ENCODE measurements at places on chromosomes 11 and 22.
A peak's percentile ranks its signal among the peaks of the same experiment; 100 is the strongest.

GRCh38 chr11:73431396-73431795 lies 55.2 kb downstream of the RELT start:
- DNase-seq: no peak

DNA sequence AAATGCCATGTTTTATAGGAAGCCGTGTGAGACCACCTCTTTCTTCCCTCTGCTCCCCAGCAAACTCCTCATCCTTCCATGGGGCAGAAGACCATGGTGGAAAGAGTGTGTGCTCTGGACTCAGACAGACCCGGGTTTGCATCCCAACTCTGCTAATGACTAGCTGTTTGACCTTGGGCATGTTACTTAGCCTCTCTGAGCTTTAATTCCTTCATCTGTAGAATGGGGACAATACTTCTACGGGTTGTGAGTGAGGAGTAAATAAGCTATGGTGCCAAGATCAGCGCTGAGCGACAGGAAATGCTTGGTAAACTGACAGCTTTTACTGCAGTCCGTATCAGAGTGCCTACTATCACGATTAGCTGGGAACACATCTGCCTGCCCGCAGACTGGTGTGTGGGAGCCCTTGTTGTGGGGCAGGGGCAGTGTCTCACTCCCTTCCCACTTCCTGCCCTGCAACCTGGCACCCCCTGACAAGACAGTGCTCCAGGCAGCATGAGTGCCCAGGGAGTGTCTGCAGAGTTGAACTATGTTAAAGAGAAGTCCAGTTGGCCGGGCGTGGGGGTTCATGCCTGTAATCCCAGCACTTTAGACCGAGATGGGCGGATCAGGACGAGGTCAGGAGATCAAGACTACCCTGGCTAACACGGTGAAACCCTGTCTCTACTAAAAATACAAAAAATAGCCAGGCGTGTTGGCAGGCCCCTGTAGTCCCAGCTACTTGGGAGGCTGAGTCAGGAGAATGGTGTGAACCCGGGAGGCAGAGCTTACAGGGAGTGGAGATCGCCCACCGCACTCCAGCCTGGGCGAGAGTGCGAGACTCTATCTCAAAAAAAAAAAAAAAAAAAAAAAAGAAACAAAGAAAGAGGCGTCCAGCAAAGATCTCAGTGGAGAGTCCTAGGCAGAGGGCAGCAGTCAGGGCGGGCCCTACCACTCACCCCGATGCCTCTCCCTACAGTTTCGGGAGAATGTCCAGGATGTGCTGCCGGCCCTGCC lies 2.2 kb downstream of the SEC14L2 start:
- DNase-seq: no peak

DNA sequence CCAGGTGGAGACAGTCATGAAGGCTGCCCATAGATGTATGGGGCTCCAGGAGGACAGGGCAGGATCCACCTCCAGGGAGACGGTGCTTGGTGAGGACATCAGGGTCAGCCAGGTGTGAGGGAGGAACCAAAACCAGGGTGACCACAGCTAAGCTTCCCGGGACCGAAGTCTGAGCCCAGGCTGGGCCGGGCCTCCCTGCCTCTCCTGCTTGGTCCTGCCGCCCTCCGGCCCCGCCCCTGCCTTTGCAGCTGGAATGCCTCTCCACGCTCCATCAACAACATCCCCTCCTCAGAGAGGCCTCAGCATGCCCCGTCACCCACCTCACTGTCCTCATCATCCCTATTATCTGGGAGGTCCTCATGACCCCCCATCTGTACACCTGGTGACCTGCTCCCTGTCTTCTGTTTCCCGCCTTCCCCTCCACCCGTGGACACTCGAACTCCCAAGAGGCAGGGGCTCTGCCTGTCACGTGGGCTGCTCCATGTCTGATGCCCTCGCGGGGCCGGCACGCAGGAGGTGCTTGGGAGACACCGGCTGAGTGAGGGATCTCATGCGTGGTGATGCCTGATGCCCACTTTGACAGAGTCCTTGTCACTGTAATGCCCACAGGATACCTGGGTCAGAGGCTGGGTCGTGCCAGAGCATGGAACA lies 59.4 kb downstream of the RTL6 start:
- DNase-seq: no peak

DNA sequence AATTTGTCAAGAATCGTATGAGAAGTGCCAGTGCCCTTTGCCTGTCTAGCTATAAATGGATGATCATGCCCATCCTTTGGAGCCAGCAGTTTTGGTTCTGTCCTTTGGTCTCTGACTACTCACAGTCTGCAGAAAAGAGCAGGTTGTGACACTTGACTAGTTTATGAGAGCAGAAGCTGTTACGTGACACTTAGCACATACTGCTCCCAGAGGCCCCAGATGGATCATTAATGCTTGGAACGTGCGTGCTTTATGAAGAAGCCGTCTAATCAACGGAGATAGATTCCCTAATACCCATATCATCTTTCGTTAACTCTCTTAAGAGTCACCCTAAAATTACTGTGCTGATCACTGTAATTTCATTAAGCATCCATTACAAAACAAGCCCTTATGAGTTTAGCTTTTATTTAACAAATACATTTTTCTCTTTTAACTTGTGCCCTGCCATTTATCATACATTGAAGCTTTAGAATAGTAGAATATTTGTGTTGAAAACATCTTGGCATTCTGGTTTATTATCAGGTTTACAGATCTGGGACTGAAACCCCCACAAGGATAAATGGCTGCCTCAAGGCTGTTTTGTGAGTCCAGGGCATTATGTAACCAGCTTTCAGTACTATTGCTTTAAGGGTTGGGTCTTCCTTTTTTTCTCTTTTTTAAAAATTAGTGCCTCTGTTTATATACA lies 47.0 kb upstream of the ADORA2A start:
- no peak for DNase-seq

GRCh38 chr22:29817724-29818123 lies 20.4 kb downstream of the ASCC2 start:
- no peak for DNase-seq

DNA sequence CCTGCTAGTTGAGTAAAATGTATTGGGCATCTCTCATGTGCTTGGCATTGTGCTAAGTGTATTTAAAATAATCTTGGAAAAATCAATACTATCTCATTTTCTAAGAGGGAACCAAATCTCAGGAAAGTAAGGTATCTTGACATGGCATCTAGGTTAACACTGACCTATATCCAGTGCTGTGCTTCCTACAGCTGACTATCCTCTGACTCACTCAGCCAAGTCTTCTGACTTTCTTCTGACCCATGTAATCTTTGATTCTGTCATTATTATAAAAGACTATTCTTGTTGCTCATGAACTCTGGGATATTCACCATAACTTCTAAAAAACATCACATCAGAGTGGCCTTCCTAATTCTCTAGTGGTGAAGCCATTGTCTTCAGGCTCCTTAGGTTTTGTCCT lies 304.1 kb upstream of the TENM4 start:
- no peak for DNase-seq

GRCh38 chr11:14854057-14854456 lies 38.0 kb downstream of the CYP2R1 start:
- no peak for DNase-seq

DNA sequence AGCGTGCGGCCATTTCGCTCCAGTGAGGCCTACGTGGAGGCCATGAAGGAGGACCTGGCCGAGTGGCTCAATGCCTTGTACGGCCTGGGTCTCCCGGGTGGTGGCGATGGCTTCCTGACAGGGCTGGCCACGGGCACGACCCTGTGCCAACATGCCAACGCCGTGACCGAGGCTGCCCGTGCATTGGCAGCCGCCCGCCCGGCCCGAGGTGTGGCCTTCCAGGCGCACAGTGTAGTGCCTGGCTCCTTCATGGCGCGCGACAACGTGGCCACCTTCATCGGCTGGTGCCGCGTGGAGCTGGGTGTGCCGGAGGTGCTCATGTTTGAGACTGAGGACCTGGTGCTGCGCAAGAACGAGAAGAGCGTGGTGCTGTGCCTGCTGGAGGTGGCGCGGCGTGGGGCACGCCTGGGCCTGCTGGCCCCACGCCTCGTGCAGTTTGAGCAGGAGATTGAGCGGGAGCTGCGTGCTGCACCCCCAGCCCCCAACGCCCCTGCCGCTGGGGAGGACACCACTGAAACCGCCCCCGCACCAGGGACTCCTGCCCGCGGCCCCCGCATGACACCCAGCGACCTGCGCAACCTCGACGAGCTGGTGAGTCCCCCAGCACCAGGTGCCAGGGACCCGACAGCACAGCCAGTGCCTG lies 1.8 kb downstream of the GAS2L1 start:
- no peak for DNase-seq

DNA sequence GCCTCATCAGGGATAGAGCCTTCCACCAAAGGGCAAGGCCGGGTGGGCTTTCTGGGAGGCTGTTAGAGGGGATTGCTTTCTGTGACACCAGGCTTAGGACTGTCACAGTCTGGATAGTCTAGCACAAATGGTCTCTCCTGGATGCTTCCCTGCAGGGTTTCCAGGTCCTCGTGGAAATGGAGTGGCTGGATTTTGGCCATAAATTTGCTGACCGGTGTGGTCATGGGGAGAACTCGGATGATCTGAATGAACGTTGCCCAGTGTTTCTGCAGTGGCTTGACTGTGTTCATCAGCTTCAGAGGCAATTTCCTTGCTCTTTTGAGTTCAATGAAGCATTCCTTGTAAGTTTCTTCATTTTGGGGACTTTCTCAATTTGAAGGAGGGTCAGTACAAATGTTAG lies 67.1 kb upstream of the HORMAD2 start:
- DNase-seq: no peak

GRCh38 chr11:61056571-61056970 lies 45.7 kb upstream of the CD5 start:
- DNase-seq: peak; percentile 45

GRCh38 chr11:120738516-120739046 lies 227.0 kb downstream of the GRIK4 start:
- no peak for DNase-seq

DNA sequence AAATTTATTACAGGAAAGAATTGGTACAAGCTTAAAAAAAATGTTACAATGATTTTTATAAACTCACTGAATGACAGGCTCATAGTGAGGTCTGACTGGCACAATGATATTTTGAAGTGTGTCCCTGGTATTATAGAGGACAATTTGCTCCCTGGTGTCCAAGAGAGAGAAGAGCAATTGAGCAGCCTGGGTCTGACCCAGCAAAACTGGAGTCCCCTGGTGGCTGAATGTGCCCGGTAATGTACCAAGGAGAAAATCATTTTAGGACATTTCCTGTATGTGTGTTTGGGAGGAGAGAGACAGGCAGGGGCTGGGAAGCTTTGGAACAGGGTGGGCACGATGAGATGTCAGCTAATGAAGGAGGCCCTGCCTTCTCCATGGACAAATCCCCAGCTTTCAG lies 125.3 kb downstream of the APOL5 start:
- DNase-seq: no peak

DNA sequence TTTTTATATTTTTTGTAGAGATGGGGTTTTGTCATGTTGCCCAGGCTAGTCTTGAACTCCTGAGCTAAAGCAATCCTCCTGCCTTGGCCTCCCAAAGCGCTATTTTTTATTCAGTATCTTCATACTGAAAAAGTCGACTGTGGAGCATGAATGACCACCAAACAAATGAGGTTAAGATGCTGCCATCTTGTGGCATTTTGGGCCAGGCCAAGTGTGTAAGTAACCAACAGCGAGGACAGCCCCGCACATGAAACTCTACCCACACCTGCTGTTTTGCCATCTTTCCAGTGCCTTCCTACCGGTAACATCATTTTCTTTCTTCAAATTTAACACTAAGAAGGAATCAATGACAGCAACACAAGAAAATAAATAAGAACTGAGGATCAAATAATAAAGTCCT lies 32.2 kb upstream of the AQP11 start:
- peak; percentile 23 for DNase-seq

GRCh38 chr11:101816613-101817012 lies 98.2 kb upstream of the CEP126 start:
- DNase-seq: no peak

DNA sequence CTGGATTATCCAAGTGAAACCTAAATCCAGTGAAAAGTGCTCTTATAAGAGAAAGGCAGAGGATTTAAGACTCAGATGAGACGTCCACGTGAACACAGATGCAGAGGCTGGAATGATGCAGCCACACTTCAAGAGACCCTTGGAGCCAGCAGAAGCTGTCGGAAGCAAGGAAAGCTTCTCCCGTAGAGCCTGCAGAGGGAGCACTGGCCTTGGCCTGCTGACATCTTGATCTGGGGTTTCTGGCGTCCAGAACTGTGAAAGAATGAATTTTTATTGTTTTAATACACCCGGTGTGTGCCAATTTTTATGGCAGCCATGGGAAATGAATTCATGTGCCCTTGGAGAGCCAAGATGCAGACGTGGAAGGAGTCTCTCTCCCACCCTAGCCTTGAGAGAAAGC lies 407.0 kb upstream of the B3GAT1 start:
- no peak for DNase-seq

GRCh38 chr11:93728792-93729128 lies 12.5 kb downstream of the TAF1D start:
- DNase-seq: no peak

- no peak for DNase-seq
Observed at GRCh38 chr11:77060234-77060633, 6.5 kb upstream of the CAPN5 start.

- no peak for DNase-seq
Observed at GRCh38 chr11:125389339-125390166, 106.5 kb downstream of the FEZ1 start.

GRCh38 chr11:96257972-96258934 lies 84.7 kb downstream of the MAML2 start:
- DNase-seq: no peak

- DNase-seq: no peak
Observed at GRCh38 chr11:117529816-117530215, 202.2 kb downstream of the CEP164 start.

- DNase-seq: no peak
Observed at GRCh38 chr22:23305922-23306374, 125.6 kb downstream of the BCR start.

DNA sequence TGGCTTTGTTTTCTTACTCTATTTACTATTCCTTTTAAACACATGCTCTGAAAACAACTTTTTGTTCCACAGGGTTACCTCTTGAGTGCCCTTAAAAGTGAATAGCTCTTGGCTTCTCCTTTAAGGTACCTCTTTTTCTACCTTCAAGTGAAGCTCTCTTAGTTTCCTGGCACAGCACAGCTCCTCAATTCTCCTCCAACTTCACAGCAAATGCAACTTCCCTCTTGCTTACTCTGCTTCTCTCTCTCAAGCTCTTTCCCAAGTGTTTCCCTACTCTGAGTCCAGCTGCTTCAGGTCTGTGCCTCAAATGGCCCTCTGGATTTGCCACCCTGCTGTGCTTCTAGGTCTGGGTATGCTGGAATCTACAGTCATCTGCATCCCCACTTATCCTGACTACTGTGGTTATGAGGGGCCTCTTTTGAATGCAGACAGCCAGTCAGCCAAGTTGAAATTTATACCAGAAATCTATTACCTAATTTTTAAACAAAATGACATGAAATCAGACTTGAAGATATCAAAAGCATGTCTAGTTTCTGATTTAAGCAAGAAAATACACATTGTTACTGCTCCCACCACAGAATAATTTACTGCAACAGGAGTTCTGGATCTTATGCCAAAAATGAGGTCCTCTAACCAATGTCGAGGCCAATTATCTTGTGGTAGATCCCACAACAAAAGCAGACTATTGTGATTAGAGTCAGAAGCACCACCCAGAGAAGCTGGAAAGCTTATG lies 371.1 kb downstream of the SOX6 start:
- no peak for DNase-seq

GRCh38 chr11:13594044-13594443 lies 74.4 kb upstream of the FAR1 start:
- no peak for DNase-seq

- no peak for DNase-seq
Observed at GRCh38 chr22:29218758-29219408, 13.2 kb downstream of the EMID1 start.

Data from PC-9 (cell line).